OCI-LY7 (cell line): ENCODE measurements at places on chromosomes 1 and 21.
A peak's percentile ranks its signal among the peaks of the same experiment; 100 is the strongest.

DNA sequence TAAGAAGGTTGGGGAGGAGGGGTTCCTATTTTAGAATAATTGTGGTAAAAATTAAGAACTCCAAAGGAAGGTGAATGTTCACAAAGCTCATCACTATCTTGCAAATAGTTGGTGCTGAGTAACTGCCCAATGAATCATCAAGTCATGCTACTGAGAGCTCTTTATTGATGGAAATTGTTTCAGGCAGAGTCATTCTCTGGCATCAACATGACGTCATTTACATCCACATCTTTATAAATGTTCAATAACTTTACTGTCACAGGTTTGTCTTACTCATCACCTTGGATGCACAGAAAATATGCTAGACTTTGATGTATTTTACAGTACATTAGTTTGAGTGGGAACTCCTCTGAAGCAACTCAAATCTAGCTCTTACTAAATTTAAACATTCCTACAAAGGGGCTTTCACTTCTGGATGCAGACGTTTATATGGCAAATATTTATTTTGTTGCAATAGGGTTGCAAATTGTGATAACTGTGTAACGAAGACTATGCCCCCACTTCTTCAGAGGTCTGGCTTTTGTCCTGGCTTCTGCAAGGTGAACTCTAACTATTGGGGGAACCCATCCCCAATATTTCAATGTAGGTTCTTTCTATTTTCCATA, 273.7 kb upstream of the AJAP1 start:
- DNase-seq, result no peak

- no peak for DNase-seq
Observed at GRCh38 chr1:78122389-78122788, 76.6 kb downstream of the GIPC2 start.

DNA sequence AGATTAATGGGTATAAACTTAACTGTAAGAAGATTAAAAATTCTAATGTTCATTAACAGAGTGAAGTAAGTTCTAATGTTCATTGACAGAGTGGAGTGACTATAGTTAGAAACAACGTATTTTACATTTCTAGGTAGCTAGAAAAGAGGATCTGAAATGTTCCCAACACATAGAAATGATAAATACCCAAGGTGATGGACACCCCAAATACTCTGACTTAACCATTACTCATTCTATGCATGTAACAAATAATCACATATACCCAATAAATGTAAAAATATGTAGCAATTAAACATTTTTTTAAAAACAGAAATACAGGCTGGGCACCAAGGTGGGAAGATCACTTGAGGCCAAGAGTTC, 62.1 kb downstream of the ABL2 start:
- no peak for DNase-seq

GRCh38 chr1:13792419-13792818, 92.4 kb downstream of the PRDM2 start:
- no peak for DNase-seq

GRCh38 chr1:227395426-227396028, 77.2 kb upstream of the CDC42BPA start:
- DNase-seq, result no peak

DNA sequence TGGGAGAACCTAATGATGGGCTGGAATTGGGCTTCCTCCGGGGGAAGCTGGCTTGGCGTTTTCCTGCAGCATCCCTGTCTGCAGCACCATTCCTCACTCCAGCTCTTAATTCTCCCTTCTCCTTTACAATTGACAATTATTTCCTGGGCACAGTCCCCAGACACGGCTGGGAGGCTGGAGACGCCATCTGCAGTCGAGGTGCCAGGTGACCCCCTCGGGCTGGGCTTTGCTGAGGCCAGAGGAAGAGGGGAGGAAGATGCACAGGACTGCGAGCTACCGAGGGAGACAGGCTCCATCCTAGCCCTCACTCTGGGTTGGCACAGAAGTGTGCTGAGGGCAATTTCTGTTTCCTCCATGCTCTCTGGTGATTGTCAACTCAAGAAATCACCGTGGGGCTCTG, 453.8 kb downstream of the PTPRU start:
- DNase-seq, result no peak

DNA sequence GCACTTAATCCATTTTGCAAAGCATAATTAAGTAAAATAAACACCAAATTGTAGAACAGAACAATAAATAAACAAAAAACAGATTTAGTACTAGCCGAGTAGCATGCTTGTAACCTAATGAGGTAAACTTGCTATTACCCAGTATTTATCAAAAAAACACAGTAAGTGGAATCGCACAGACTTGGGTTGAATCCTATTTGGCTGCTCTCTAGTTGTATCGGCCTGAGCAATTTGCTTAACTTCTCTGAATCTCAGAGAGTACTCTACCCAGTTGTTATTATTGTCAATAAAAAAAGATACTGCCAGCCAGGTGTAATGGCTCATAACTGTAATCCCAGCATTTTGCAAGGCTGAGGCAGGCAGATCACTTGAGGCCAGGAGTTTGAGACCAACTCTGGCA, 664.3 kb downstream of the ADGRL2 start:
- DNase-seq, result no peak

GRCh38 chr1:85153149-85153891, 47.5 kb downstream of the SYDE2 start:
- DNase-seq, result no peak

DNA sequence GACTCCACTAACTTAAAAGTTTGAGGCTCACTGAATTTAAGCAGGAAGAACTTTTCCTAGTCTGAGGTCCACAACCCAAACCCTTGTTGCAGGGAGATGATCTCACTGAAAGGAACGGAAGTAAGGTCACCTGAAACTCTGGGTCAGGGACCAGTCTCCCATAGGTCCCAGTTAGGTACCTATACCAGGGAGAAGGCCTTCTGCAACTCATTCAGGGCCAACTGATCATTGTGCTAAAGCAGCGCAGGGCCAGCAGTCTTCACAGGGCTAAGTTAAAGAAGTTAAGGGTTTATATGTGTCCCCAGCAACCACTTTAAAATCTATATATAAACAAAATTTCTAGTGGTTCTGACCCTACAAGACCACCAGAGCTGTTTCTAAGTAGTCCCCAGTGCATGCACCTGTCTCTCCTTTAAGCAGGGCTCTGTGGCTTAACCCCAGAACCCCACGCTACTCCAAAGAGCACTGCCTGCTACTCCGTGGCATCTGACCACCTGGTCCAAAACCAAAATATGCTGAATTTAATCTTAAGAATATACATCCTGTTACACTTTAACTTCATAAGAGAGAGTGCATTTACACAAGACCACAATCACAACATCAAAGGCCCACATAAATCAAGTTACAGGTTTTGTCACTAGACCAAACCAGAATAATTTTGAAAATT, 2.8 kb downstream of the SRSF10 start:
- peak; percentile 54 for DNase-seq

- DNase-seq, result no peak
Observed at GRCh38 chr1:65751961-65752360, 40.7 kb upstream of the PDE4B start.

DNA sequence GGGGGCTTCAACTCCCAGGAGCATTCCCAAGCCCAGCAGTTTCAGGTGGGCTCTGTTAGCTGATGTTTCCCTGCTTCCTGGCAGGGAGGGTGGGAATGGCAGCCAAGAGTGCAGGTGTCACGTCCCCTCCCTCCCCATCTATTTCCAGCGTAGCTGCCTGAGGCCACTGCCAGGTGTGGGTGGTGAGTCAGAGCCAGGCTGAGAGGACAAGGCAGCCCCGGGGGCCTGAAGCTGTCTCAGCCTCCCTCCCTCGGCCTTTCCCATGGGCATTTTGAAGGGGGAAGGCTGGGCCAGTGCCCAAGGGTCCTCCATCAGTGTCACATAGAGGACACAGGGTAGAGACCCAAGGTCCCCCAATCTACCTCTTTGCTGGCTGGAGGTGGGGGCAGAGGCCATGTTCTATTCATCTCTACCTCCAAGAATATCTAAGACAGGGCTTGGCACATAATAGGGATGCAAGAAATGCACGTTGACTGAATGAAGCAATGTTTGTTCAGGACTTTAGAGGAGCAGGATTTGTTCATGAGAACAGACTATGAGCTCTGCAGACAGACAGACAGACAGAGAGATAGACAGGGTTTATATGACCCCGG, 34.4 kb upstream of the ID3 start:
- peak; percentile 81 for DNase-seq

- no peak for DNase-seq
Observed at GRCh38 chr1:57061369-57061768, 95.6 kb upstream of the C8B start.

DNA sequence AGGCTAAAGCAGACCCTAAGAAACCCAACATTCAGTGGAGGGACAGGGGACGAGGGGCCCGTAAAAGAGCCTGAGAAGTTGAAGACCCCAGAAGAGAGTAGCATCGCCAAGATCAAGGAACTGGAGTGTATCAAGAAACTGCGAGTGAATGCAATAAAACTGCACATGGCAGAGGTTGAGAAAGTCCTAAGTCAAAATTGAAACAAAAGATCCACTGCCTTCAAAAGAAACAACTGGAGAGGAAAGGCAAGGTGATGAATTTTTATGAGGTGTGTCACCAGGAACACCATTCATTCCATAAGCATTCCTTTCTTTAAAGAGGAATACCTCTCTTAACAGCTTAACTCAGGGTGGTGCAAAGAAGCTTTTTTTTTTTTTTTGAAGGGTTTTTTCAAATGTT, 38.3 kb upstream of the ADORA3 start:
- DNase-seq, result no peak

DNA sequence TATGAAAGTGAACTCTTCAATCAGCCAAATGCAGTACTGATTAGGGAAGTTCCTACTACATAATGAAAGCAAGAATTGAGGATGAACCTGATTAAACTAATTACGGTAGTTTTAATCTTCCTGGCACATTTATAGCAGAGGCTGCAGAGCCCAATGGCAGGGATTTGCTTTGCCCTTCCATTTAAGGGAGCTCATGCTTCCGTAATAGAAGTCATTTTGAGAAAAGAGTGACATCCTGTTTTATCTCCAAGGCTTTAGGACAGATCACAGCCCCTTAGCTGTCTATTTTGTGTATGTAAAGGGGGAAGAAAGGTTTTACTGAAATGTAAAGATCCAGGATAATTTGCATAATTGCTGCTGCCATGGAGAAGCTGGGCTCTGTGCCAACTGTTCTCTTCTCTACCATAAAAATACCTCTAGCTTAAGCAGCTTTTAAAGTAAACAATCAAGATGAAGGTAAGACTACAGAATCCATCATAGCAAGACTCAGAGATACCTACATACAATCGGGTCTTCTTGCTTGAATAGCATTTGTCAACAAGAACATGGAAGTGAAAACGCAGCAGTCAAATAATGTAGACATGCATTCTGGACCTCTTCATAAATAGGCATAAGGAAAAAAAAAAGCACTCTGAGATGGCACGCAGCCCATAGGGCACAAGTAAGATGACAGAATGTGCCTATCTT, 62.5 kb downstream of the ASH1L start:
- peak; percentile 61 for DNase-seq

- peak; percentile 18 for DNase-seq
Observed at GRCh38 chr1:3663999-3664699, 11.8 kb downstream of the TP73 start.

GRCh38 chr1:8523666-8524206, 205.8 kb downstream of the SLC45A1 start:
- no peak for DNase-seq

GRCh38 chr1:183222909-183223308, 36.8 kb downstream of the LAMC2 start:
- no peak for DNase-seq

- DNase-seq, result peak; percentile 4
Observed at GRCh38 chr1:109917768-109918606, 7.3 kb downstream of the CSF1 start.

GRCh38 chr1:183291802-183292514, 105.9 kb downstream of the LAMC2 start:
- DNase-seq, result no peak

DNA sequence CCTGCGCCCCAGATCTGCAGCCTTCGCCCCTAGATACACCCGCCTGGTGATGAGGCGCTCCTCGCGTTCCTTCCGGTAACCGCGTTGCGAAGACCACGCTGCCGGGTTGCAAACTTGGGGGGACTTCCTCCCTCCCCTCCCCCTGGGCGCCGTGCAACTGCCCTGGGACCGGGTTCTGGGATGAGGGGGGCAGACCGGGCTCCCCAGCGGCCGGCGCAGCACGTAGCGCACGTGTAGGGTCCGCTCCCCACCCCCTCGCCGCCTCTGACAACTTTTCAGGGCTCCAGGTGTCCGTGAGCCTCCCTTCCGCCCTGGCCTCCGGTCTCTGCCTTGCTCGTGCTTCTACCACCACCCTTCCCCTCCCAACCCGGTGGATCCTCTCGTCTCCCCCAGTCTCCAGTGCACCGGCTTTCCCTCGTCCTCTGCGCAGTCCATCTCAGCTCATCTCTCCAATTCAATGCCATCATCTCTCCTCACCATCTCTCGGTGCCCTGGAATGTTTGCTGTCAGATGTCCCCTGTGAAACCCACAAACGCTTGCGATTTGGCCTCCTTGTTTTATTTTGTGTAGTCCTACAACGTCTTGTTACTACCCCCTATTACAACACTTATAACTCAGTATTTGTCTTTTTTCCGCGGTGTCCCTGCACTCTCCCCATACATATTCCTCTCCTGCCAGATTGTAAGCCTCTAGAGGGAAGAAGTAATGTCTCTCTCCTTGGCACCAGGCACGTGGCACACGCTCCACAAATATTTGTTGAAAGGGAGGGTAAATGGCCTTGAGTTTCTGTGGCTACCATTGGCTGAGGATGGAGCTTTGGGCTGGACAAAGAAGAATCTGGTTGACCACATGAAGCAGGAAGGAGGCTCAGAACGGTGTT, 782 bp downstream of the PCAT6 start:
- no peak for DNase-seq

- no peak for DNase-seq
Observed at GRCh38 chr1:111446967-111447892, 1.8 kb downstream of the WDR77 start.

GRCh38 chr1:240612811-240613210, 856 bp upstream of the GREM2 start:
- no peak for DNase-seq

- no peak for DNase-seq
Observed at GRCh38 chr1:177495878-177496277, 325.1 kb downstream of the BRINP2 start.
